Brain microvascular endothelial cell (primary cell): ENCODE measurements at places on chromosomes 12 and 14.

GRCh38 chr14:88326352-88327103, 3.5 kb upstream of the KCNK10 start:
- DNase-seq = no peak

DNA sequence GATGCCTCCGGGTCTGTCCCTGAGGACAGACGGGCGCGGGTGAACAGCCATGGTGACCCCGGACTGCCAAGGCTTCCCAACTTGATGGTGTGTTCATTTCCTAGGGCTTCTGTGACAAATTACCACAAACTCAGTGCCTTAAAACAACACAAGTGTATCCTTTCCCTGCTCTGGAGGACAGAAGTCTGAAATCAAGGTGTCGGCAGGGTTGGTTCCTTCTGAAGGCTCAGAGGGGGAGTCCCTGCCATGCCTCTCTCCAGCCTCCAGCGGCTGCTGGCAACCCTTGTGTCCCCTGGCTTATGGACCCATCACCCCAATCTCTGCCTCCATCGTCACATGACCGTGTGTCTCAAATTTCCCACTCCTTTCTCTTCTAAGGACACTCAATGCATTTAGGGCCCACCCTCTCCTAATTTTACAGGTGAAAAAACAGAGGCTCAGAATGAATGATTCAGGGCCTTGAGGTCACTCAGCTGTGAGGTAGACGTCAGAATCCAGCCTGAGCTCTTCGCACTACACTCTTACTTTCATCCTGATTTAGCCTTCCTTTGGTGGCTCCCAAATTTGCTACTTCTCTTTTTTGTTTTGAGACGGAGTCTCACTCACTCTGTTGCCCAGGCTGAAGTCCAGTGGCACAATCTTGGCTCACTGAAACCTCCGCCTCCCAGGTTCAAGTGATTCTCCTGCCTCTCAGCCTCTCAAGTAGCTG, 45.4 kb downstream of the VCPKMT start:
- DNase-seq = no peak

DNA sequence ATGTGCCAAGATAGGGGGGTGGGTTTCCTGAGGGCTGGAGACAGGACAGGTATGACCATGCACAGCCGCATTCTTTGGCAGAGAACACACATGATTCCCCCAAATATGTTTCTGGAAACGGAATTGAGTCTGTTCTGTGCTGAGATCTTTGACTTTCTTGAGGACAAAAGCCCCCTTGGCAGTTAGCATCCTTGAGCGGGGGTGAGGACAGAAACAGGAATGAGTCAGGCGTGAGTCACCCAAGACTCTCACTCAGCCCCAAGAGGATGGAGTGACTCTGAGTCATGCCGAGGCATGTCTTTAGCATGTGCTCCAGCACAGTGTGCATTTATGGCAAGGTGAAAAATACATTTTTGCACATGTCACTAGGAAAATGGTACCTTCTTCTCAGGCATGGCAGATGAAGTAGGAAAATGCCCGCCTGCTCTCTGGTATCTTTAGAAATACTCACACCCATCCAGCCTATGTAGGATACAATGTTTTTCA, 52.1 kb downstream of the DAD1 start:
- DNase-seq = peak; percentile 97

DNA sequence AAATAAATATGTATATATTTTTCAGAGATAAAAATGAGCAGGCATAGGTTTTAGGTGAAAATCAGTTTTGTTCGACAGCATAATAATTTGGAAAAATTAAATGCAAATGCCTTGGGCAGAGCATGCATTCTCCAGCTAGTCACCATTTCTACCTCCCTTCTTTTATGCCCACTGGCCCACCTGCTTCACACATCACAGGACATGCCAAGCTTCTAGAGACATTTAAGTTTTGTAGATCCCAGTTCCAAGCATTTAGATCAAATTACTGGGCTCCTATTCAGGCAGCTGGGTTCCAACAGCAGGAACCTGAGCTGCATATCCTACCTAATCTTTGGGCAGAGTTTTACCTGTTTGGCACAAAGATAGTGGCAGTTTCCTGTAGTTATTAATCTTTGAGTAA, 67.6 kb upstream of the SLC38A4 start:
- DNase-seq = no peak

DNA sequence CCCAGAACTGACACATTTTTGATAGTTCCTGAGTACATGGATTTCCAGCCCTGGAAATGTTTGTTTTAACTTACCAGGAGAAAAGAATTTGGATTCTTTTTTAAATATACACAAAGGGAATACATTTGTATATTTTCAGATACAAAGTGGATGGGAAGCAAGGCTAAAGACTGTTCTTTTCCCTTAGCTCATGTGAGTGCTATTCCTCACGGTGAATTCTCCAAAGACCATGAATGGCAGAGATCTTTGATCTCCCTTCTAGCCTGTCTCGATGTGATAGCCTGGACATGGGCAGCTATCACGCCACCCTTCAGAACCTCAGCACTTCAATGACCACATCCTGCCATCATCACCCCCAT, 91.3 kb downstream of the DPF3 start:
- DNase-seq = no peak

GRCh38 chr14:55329999-55330710, 58.9 kb downstream of the FBXO34 start:
- no peak for DNase-seq

DNA sequence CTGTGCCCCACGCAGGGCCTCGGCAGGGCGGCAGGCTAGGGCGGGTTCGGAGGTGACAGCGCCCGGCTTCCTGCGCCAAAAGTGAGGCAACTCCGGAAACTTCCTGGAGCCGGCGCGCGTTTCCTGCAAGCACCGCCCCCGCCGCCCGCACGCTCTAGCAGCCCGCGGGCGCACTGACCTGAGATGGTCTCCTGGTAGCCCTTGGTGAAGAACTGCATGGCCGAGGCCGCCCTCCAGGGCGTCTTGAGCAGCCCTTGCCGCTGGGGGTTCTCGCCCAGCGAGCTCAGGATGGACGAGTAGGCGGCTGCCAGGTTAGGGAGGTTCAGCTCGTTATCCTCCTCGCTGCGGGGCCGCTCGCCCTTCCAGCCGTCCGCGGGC, 494 bp downstream of the GCH1 start:
- peak; percentile 40 for DNase-seq

GRCh38 chr12:119673634-119674033, 5.7 kb downstream of the PRKAB1 start:
- no peak for DNase-seq

DNA sequence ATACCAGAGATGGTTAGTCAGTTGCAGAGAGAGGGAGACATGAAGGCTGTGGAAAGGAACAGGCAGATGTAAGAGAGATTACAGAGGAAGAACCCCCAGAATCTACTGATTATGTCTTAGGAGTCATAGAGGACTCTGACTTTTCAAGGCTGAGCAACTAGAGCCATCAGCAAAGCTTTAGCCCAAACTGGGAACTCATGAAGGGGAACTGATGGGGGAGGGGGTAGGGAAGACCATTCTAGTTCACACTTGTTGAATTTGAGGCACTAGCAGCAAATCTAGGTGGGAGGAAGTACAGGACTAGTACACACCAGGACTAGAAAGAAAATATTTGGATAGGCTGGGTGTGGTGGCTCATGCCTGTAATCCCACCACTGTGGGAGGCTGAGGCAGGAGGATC, 10.1 kb downstream of the LGALS3 start:
- DNase-seq = no peak

- DNase-seq = peak; percentile 60
Observed at GRCh38 chr12:13101821-13102375, 1.6 kb downstream of the GSG1 start.

DNA sequence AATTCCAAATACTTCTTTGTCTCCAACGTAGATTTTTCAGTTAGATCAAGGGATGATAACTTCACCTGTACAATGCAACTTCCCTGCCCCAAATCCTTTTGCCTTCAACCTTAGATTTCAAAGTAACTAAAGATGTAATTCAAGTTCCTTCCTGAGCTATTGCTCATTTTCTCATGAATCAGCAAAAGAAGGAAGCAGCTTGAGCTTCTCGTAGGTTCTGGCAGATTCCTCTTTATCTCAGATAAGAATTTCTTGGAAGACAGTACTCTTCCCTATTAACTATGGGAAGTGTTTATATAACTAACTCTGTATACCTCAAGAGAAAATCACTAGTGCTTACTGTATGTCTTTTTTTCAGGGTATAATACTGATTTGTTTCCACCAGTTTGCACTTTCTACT, 203.8 kb downstream of the RASSF9 start:
- DNase-seq = no peak

- no peak for DNase-seq
Observed at GRCh38 chr12:115378291-115378690, 694.3 kb upstream of the TBX3 start.

DNA sequence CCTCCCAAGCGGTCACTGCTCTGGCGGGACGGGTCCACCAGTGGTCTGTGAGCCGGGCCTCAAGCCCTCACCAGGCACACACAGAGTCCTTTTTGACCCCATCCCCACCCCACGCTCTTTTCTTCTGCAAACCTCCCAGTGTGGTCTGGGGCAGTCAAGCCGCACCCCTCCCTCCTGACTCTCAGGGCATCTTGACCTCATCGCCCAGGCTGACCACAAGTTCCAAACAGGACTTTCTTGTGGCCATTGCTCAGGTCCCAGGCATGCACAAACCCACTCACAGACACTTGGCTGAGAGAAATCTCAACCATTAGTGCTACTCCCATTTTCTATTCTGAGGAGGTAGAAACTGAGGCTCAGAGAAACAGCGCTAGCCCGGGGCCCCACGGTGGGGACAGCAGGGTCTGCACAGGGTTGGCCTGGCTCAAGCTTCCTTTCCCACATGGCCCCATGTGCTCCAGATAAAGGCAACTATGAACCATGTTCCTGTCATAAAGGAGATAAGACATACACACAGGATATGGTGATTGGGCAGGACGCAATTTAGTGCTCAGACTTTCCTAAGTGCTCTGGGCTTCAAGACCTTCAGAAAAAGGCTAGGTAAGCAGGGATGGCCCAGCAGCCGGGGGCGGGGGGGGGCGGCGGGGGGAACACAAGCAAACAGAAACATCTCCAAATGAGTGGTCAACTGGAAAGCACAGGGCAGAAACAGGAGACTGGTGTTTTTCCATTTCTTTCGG, 69.6 kb downstream of the ITPK1 start:
- DNase-seq = peak; percentile 68

DNA sequence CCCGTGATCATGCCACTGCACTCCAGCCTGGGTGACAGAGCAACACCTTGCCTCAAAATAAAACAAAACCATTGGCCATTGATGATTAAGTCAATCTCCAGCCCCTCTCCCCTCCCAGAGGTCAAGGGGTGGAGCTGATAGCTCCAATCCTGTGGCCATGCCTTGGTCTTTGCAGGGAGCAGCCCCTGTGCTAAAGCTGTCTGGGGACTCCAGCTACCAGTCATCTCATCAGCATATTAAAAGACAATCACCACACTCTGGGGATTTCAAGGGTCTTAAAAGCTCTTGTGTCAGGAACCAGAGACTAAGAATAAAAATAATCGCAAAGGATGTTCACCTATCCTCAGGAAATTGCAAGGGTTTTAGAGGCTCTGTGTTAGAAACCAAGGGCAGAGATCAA, 30.6 kb downstream of the HCAR2 start:
- no peak for DNase-seq

- peak; percentile 27 for DNase-seq
Observed at GRCh38 chr14:51457843-51458562, 193.7 kb upstream of the FRMD6 start.

GRCh38 chr12:7994731-7995205, 37.7 kb upstream of the FOXJ2 start:
- DNase-seq = peak; percentile 57

- DNase-seq = peak; percentile 91
Observed at GRCh38 chr14:32430326-32430725, 101.2 kb downstream of the AKAP6 start.
